ENCODE measurements at places on chromosomes 2 and 18.

- no peak for DNase-seq
Measured at GRCh38 chr2:72669121-72669520, 156.7 kb downstream of the EXOC6B start.

DNA sequence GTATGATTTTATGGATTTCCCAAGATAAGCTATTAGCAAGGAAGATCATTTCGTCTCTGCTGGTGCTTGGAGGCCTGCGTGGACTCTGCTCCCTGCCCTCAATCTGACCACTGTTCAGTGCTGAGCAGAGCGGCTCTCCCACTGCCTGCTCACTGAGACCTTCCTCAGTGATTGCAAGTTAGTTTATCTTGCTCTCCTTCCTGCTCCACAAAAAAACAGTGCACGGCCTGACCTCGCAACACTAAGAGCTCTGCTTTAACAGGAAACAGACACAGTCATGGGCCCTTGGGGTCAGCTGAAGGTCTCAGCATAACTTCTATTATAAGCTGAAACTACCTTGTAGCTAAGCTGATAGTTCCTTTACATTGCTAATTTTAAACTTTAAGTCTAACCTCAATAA is 53.1 kb downstream of the PRELID3A start:
- no peak for DNase-seq

DNA sequence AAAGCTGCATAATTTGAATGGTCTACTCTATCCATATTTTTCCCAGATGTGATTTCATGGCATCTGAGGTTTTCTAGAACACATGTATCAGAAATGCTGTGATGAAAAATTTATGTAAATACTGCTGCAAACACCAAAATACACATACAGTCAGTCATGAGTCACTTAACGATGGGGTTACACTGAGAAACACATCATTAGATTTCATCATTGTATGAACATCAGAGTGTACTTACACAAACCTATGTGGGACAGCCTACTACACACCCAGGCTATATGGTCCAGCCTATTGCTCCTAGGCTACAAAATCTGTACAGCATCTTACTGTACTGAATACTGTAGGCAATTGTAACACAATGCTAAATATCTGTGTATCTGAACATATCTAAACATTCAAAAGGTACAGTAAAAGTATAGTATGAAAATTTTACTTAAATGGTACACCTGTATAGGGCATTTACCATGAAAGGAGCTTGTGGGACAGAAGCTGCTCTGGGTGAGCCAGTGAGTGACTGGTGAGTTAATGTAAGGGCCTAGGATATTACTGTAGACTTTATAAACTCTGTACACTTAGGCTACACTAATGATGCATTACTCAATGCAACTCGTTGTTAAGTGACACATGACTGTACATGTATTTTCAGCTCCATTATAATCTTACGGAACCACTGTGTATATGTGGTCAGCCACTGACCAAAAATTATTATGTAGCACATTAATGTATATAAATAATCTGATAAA is 33.5 kb downstream of the PNO1 start:
- no peak for DNase-seq

GRCh38 chr2:111042261-111042660 is 78.5 kb upstream of the BCL2L11 start:
- no peak for DNase-seq

GRCh38 chr2:207219676-207220501 is 54.1 kb upstream of the KLF7 start:
- no peak for DNase-seq

DNA sequence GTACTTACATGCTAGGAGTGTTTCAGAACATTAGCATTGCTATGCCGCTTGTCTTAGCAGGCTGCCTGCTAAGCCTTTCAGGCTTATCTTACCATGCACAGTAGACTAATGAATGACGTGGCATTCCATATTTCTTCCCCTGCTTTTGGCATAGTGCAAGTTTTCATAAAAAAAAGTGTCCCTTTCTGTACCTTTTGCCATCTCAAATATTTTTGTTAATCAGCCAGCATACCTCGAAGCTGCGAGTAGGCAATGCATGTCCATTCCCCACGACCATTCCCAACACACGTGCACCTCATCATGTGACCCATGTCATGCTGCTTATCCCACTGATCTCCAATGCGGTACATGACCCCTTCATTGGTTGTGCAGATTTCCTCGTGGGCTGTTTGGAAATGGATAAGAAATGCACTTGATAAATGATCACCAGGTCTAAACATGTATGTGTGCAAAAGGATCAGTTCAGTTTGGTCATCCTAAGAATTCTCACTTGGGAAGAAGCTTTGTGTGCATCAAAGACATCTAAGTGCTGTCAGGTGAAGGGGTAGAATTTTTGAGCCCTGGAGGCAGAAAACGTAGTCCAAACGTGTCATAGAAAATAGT is 13.9 kb downstream of the FN1 start:
- no peak for DNase-seq

DNA sequence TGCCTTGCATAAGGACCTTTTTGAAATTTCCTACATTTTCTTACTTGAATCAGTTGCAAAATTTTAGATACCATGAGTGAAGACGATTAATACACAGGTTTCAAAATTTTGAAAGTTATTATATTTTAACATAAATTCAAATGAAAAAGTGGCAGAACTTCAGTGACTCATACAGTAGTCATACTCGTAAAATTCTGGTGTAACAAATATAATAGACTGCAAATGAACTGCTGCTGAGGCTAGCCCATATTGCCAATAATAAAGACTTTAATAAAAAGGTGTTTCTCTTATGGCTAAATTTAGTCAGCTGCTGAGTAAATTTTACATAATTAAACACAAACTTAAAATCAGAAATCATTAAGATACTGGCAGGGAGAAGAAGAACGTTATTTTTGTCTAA is 36.9 kb downstream of the MSH6 start:
- DNase-seq: no peak

DNA sequence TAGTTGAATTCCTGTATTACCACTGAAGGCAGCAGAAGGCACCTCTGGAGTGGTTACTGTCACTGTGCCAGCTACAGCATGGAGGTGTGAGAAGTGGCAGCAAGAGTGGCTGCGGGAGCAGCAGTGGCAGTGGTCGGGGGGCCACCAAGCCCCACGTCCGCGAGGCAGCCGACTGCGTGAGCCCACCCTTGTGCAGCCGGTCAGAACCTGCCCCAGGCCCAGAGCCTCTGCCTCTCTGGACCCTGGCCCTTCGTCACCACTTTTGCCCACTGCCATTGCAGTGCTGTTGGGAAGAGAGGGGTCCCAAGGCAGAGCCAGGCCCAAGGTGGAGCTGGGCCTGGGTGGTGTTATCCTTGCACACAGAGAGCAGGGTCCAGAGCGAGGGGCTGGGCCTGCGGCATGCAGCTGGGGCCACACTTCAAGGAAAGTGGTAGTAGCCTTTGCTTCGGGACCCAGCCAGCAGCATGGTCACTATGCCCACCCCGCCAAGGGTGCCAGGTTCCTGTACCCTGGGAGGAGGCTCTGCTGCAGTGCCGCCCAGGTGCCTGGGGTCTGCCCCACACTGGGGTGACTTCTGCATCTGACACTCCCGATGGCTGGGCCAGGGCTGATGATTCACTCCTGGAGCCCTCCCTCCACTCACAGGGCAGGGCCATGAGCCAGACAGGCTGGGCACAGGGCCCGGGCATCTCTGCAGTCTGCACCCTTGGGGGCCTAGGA is 450.1 kb upstream of the LRATD1 start:
- DNase-seq: no peak

DNA sequence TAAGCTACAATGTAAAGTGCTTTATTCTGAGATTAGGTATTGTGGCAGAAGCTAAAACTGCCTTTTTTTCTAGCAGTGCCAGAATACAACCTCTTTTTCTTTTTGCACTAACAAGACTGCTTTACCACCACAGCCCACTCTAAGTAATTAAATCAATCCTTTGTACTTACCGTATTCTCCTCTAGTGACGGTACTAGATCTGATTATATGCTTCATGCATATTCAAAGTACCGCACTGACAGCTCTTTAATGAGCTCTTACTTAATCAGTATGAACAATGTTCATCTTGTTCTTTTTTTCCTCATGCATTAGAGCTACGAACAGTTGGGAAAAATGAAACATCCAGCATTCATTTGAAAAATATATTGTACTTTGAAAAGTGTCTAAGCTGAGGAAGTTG is 16.1 kb upstream of the OTX1 start:
- no peak for DNase-seq

- no peak for DNase-seq
Measured at GRCh38 chr2:84838434-84839145, 42.3 kb downstream of the TRABD2A start.

- DNase-seq: no peak
Measured at GRCh38 chr2:26848336-26849055, 564 bp downstream of the DPYSL5 start.

- DNase-seq: no peak
Measured at GRCh38 chr2:108029496-108029895, 43.2 kb downstream of the SLC5A7 start.

DNA sequence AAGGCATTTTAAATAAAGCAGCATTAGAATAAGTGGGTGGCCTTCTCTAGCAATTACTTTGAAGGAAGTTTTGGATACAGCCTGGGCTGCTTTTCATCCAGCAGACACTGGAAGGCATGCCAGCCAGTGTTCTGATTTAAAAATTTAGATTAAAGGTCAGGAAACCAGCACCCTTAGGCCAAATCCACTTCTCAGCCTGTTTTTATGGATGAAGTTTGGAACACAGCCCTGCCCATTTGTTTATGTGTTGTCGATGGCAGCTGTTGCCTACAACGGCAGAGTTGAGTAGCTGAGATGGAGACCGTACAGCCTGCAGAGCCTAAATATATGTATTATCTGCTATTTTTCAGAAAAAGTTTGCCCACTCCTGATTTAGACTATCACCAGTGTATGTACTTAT is 313.6 kb upstream of the ACVR2A start:
- DNase-seq: no peak
